Activated naive CD8-positive, alpha-beta T cell treated with anti-CD3 and anti-CD28 coated beads, Interleukin-2, amount 50 U/mL, for 24 hours (primary cell): ENCODE measurements at places on chromosomes 12 and 14.

DNA sequence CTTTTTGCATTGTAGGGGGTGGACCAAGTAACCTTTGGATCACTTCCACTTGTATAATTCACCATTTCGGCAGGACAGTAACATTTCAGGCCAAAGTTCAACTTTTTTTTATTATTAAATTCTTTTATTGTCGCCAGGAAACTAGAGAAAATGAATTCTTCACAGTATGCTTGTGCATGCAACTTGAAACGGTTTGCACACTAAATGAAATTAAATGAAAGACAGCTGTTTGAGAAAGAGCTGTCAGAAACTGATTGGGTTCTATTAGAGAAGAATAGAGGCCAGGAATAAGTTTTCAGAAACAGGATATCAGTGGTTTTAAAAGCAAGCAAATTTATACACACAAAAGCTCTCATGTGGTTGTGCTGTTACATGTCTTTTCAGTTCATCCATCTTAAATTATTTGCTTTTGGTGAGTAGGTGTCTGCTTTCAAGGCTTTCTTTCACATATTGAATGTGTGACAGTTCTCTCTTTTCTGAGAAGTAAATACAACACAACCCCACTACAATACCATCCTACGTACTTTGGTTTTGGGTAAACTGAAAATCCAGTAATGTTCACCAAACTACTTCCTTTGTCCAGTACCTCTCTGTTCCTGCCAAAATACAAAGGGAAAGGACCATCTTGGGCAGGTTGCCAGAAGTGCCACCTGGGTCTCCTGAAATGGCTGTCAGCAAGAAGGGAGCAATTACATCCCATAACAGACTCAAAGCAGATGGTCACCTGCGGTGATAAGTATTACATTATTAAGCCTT is 291.7 kb downstream of the RAD51B start:
- H3K27me3 ChIP-seq, result no peaks in the 10 kb centered on the region
- no peak overlapping the region for H3K27ac ChIP-seq
- H3K4me3 ChIP-seq, result no peak overlapping the region
- H3K36me3 ChIP-seq, result no peaks in the 10 kb centered on the region
- no peak for DNase-seq

DNA sequence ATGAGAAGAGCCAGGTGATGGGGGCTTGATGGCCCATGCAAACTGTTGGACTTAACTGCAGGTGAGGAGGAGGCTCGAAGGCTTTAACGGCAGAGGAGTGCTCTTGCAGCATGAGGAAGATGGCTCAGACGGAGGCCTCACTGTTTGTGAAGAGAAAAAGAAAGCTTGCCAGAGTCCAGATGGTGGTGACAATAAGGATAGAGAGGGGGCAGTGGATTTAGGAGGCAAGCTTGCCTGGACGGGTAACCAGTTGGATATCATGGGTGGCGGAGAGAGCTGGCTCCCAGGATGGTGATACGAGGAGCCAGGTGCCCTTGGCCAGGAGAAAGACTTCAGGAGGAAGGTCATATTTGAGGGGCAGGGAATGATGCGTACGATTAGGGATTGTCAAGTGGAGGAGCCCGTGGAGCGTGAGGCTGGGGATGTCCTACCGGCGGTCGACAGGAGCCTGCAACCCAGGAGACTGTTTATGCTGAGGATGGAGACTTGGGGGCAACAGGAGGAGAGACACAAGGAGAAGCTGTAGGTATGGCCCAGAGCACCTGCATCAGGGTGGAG is 71.8 kb downstream of the CACNA1C start:
- no peak for DNase-seq
- H3K36me3 ChIP-seq, result no peaks in the 10 kb centered on the region
- no peaks in the 10 kb centered on the region for H3K4me1 ChIP-seq

DNA sequence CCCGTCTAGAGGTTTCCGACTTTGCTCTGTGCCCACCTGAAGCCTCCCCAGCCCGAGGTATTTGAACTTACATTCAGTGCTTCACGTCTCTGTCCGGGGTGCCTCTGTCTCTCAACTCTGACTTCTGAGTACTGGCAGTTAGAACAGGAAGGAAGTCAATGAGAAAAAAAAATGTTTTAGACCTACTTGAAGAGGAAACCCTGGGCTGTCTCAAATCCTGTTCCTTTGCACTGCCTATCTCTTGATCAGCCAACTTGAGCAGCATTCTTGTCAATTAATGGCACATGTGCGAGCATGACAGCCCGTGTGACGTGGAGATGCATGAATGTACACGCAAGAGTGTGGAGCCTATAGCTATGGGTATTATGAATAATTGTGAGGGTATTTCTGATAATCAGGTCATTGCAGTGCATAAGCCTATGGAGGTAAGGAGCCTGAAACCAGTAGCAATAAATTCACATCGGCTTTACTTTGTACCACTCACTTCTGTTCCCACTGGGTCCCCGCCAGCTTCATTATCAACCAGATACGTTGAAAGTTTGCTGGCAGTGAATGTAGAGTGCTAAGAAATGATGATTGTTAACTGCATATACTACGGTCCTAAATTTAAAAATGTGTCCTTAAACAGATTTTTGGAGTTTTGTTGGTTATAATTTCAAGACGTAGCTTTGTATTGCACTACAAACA is at the start of gene ARHGDIB:
TSS of gene ARHGDIB (minus strand) at position 136 of the 687 bp plus-strand sequence. CDS start 10,889 bp downstream, outside the sequence.
- peak; percentile 72 for DNase-seq
- peak within 1 kb of the TSS; percentile 89 for H3K4me3 ChIP-seq
- peak within 1 kb of the TSS; percentile 91 for H3K27ac ChIP-seq

DNA sequence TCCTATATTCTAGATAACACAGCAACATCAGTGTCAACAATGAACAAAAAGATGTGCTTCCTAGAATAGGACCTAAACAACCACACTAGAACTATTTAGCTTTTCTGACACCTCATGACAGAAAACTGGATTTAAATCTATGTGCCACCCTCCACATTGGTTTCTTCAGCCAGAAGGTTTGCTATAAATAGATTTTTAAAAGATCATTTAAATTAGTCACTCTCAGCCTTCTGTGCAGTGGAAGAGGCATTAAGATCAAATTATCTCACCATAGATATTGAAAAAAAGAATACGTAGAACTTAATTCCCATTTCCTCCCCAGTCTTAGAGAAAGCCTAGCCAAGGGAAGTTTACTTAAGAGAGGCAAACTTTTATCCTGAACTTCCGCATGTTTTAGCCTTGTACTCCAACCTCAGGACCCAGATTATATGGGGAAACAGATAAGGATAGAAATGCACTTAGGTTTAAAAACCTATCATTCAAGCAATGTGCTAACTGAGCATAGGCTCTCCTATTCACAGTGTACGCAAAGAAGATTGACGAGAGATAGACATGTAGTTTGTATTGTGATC is 59.6 kb downstream of the NELL2 start:
- DNase-seq, result no peak
- H3K27me3 ChIP-seq, result no peaks in the 10 kb centered on the region
- peak overlapping the region; percentile 52 for H3K4me3 ChIP-seq

- H3K4me3 ChIP-seq, result no peak overlapping the region
- H3K27ac ChIP-seq, result no peak overlapping the region
- H3K27me3 ChIP-seq, result no peaks in the 10 kb centered on the region
Observed at GRCh38 chr14:68042586-68043210, 223.1 kb downstream of the RAD51B start.

GRCh38 chr14:96564389-96564788 is 62.2 kb downstream of the PAPOLA start:
- H3K27me3 ChIP-seq, result no peaks in the 10 kb centered on the region
- peaks cover 39% of the 10 kb centered on the region for H3K36me3 ChIP-seq
- no peaks in the 10 kb centered on the region for H3K4me1 ChIP-seq
- H3K27ac ChIP-seq, result no peak overlapping the region
- H3K4me3 ChIP-seq, result no peak overlapping the region

DNA sequence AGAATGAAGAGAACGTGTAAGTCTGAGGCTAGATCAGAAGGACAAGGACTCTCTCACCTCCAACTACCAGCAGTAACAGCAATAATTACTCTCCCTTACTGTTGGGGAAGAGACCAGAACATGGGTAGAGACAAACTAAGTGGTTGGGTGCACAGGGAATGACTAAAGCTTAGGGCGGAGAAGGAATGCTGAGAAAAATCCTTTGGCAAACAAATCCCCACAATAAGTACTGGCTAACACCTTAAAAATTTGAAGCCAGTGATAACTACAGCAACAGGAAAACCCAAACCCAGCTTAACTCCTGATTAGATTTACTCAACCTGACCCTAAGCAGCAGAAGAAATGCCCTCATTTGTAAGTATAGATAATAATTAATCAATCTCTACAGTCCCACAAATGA is 759.0 kb downstream of the AACS start:
- no peaks in the 10 kb centered on the region for H3K27me3 ChIP-seq
- no peaks in the 10 kb centered on the region for H3K4me1 ChIP-seq
- H3K4me3 ChIP-seq, result no peak overlapping the region
- no peaks in the 10 kb centered on the region for H3K36me3 ChIP-seq
- DNase-seq, result no peak

DNA sequence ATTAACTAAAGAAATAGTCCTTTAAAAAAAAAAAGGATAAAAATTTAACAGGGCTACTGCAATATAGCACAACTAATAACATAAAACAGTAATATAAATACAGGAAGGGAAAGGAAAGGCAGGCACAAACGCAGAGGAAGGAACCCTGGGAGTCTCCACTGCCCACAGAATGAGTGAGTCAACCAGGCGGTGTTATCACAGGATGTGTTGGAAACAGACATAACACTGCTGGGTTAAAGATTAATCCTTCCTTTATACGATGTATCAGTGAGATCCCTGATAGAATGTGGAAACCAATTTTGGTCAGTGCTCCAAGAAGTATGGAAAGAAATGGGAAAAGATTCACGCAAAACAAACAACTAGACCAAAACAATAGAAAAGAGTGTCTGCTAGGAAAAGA is 47.9 kb downstream of the FGD6 start:
- H3K36me3 ChIP-seq, result no peaks in the 10 kb centered on the region
- no peak overlapping the region for H3K27ac ChIP-seq
- H3K27me3 ChIP-seq, result no peaks in the 10 kb centered on the region
- no peak for DNase-seq

DNA sequence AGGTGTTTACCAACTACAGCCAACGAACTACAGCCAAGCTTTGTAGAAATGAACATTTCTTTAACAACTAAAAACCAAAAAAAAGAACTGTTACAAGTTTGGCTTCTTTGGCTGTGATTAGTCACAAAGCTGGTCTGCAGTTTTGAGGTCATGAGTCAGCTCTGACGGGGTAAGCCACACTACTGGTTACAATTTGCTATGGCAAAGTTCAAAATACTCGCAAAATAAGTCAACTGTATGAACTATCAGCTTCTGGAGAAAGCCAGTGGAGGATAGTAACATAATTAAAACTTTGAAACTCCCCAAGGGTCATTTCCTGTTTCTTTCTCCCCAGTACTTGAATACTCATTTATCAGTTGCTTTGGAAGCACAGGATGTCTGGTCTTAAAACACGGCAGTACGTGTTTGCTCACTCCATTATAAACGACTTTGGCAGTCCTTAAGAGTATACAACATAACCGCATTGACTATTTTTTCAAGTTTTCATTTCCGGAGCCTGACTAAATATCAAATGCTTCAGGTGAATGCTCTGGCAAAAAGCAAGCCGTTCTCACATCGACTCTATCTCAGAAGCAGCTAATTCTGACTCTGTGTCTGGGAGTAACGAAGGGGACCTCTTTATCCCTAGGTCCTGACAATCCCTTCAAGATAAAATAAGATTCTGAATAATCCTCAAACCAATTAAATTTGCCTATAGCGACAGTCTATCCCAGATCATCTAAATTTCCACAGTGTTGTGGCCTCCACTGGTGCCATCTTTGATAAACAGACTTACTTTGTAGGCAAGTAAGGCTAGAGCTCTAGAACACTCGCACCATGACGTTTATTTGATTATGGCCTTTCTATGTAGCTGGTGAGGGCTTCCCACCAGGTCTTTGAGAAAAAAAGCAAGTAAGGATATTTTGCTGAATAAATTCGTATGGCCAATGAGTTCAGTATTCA is 10.6 kb downstream of the PHLDA1 start:
- H3K4me1 ChIP-seq, result peaks cover 65% of the 10 kb centered on the region
- H3K36me3 ChIP-seq, result no peaks in the 10 kb centered on the region
- peak overlapping the region; percentile 70 for H3K4me3 ChIP-seq
- peak; percentile 67 for DNase-seq
- peak overlapping the region; percentile 98 for H3K27ac ChIP-seq

- no peak overlapping the region for H3K27ac ChIP-seq
- H3K36me3 ChIP-seq, result no peaks in the 10 kb centered on the region
- H3K4me3 ChIP-seq, result no peak overlapping the region
- no peak for DNase-seq
Observed at GRCh38 chr12:76952995-76953394, 74.2 kb upstream of the CSRP2 start.

GRCh38 chr14:54976316-54976715 is 50.6 kb downstream of the WDHD1 start:
- H3K4me1 ChIP-seq, result no peaks in the 10 kb centered on the region
- peaks cover 40% of the 10 kb centered on the region for H3K36me3 ChIP-seq
- no peak overlapping the region for H3K27ac ChIP-seq
- H3K27me3 ChIP-seq, result no peaks in the 10 kb centered on the region
- DNase-seq, result no peak

- H3K27ac ChIP-seq, result no peak overlapping the region
- H3K36me3 ChIP-seq, result peaks cover 1% of the 10 kb centered on the region
- no peaks in the 10 kb centered on the region for H3K27me3 ChIP-seq
- no peak overlapping the region for H3K4me3 ChIP-seq
- no peak for DNase-seq
Observed at GRCh38 chr14:54625112-54625511, 58.2 kb downstream of the SAMD4A start.

- H3K4me1 ChIP-seq, result no peaks in the 10 kb centered on the region
- H3K4me3 ChIP-seq, result no peak overlapping the region
- DNase-seq, result no peak
- no peak overlapping the region for H3K27ac ChIP-seq
- H3K36me3 ChIP-seq, result peaks cover 1% of the 10 kb centered on the region
- peaks cover 2% of the 10 kb centered on the region for H3K27me3 ChIP-seq
Observed at GRCh38 chr12:120332523-120332922, 4.9 kb upstream of the PLA2G1B start.

DNA sequence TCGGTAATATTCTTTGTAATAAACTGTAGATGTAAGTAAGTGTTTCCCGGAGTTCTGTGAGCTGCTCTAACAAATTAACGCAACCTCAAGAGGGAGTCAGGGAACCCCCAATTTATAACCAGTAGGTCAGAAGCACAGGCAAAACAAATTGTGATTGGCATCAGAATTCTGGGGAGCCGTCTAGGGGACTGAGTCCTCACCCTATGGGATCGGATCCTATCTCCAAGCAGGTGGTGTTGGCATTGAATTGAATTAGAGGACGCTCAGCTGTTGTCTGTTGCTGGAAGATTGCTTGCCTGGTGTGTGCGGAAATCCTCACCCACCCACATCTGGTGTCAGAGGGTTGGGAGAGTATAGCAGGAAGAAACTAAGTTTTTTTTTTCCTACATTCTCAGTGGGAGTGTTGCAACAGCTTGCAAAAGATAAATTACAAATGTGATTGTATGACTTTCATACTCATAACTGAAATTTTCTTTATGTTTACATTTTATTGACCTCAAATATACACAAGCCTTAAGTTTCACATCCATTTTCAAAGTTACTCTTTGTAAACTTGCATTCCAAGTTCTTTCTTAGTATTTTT is 5.5 kb downstream of the TMEM52B start:
- H3K4me1 ChIP-seq, result peaks cover 5% of the 10 kb centered on the region
- H3K27ac ChIP-seq, result no peak overlapping the region
- DNase-seq, result no peak

GRCh38 chr14:65096323-65097089 is 5.8 kb downstream of the MAX start:
- peaks cover 75% of the 10 kb centered on the region for H3K4me1 ChIP-seq
- H3K4me3 ChIP-seq, result peak overlapping the region; percentile 41
- H3K27me3 ChIP-seq, result no peaks in the 10 kb centered on the region
- DNase-seq, result no peak
- H3K27ac ChIP-seq, result peak overlapping the region; percentile 69
